B cell (primary cell): ENCODE measurements at places on chromosomes 7 and 10.

- no peaks in the 10 kb centered on the region for H3K4me1 ChIP-seq
- DNase-seq = no peak
- no peaks in the 10 kb centered on the region for H3K27me3 ChIP-seq
- H3K36me3 ChIP-seq = no peaks in the 10 kb centered on the region
- H3K27ac ChIP-seq = no peak overlapping the region
Measured at GRCh38 chr7:111076205-111076604, 14.7 kb upstream of the LRRN3 start.

DNA sequence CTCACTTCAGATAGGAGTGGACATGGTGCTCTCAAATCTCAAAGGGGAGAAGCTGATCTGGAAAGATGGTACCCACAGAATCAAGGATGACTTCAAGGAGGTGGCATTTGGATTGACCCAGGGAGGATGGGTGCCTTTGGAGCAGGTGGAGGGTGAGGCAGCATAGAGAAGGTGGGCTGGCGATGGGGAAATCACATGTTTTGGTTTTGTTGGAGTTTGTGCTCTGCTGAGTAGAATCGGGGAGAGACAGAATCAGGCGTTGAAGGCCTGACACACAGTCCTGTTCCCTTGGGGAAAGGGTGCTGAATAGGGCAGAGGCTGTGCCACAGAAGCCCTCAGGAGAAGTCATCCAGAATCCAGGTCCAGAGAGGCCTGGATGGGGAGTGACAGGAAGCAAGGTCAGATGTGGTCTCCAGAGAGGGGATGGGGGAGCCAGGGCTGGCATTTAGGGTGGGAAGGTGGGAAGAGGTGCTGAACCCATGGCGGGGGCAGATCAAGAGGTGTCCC lies 291.1 kb downstream of the GLRX3 start:
- DNase-seq = no peak
- no peak overlapping the region for H3K27ac ChIP-seq
- no peaks in the 10 kb centered on the region for H3K4me1 ChIP-seq
- no peaks in the 10 kb centered on the region for H3K36me3 ChIP-seq

DNA sequence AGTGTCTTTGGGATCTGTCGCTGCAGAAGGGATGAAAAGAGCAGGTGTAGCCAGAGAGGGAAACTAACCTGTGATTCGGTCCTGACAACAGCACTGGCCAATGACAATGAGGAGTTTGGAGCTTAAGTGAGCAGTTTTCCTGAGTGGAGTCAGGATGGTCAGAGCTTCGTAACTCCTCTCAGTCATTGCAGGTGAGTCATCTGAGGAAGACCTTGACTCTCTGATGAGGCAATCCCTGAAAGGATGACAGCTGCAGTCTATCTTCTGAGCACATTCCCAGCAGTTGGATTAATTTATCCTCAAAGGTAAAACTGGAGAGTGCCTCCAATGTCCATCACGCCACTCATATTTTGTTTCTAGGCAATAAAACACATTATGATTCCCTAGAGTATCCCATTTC lies 401.9 kb downstream of the POM121L12 start:
- H3K36me3 ChIP-seq = no peaks in the 10 kb centered on the region
- no peaks in the 10 kb centered on the region for H3K4me1 ChIP-seq
- H3K27me3 ChIP-seq = no peaks in the 10 kb centered on the region
- H3K4me3 ChIP-seq = no peak overlapping the region
- DNase-seq = no peak
- no peak overlapping the region for H3K27ac ChIP-seq

DNA sequence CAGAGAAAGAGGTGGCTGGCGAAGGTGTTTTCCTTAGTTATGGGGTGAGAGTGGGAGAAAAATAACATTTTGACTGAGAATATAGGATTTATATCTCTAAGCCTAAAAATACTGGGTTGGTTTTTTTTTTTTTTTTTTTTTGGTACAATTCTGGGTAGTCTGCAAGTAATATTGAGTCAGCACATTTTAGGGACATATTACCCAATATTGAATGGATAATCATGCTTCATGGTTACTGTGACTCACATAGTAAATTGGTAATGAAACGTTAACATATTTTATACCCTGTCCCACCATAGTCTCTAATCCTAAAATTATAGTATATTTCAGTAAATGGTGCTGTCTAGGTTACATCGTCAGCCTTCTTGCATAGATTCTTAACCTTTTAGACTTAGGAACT lies 91.4 kb downstream of the TPST1 start:
- H3K36me3 ChIP-seq = peaks cover 1% of the 10 kb centered on the region
- H3K27me3 ChIP-seq = no peaks in the 10 kb centered on the region
- no peak overlapping the region for H3K27ac ChIP-seq
- DNase-seq = no peak
- H3K4me3 ChIP-seq = no peak overlapping the region
- H3K4me1 ChIP-seq = no peaks in the 10 kb centered on the region

- H3K27ac ChIP-seq = no peak overlapping the region
- no peaks in the 10 kb centered on the region for H3K4me1 ChIP-seq
- no peak for DNase-seq
- no peaks in the 10 kb centered on the region for H3K36me3 ChIP-seq
Measured at GRCh38 chr7:3114917-3115316, 71.2 kb upstream of the CARD11 start.

- H3K27me3 ChIP-seq = no peaks in the 10 kb centered on the region
- peak overlapping the region; percentile 80 for H3K27ac ChIP-seq
- peaks cover 100% of the 10 kb centered on the region for H3K4me1 ChIP-seq
Measured at GRCh38 chr10:124734311-124735166, 9.6 kb downstream of the FAM53B start.

- no peaks in the 10 kb centered on the region for H3K4me1 ChIP-seq
- H3K36me3 ChIP-seq = no peaks in the 10 kb centered on the region
- no peak overlapping the region for H3K4me3 ChIP-seq
- no peaks in the 10 kb centered on the region for H3K27me3 ChIP-seq
- DNase-seq = no peak
- H3K27ac ChIP-seq = no peak overlapping the region
Measured at GRCh38 chr7:1769286-1770200, 99.5 kb downstream of the ELFN1 start.

DNA sequence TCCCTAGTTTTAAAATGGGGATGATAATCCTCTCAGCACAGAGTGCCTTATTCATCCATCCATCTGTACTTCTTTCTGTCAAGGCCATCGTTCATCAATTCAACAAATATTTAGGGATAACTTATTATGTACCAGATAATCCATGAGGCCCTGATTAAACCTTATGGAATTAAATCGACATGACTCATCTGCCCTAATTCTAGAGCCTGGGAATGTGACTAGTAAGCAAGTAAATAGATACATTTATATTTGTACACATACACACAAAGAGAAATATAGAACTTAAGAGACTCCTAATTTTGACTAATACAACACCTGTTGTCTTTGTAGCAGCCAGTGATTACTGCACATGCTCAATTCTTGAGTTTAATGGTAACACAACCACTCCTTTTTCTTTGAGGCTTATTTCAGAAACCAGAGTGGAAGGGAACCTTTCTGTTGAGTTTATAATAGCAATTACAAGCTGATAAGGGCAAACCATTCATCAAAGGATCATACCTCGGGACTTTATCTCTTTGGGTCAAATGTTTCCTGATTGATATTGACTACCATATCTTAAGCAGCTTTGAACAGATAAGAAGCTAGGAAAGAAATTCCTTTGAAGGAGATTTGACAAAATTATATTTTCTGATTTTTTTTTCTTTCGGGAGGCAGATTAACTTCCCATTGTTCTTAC lies 122.7 kb downstream of the ARID5B start:
- no peak overlapping the region for H3K27ac ChIP-seq
- H3K4me3 ChIP-seq = no peak overlapping the region
- H3K27me3 ChIP-seq = no peaks in the 10 kb centered on the region
- peaks cover 83% of the 10 kb centered on the region for H3K4me1 ChIP-seq
- no peak for DNase-seq

DNA sequence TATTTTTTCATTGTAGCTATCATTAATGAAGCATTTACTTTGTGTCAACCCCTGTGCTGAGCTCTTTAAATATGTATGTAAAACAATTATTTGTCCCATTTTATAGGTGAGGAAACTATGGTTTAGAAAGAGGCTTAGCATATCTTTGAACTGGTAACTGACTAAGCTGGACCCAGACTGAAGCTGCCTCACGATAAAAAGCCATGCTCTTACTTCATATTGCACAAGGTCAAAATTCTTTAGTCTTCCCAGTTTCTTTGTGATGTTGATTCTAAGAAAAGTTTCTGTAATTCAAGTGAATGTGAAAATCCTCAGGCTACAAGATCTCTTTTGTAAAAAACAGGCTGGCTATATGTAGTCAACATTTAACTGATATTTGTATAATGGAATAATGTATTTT lies 46.6 kb upstream of the SLC16A12 start:
- H3K4me3 ChIP-seq = no peak overlapping the region
- H3K36me3 ChIP-seq = no peaks in the 10 kb centered on the region
- DNase-seq = no peak

DNA sequence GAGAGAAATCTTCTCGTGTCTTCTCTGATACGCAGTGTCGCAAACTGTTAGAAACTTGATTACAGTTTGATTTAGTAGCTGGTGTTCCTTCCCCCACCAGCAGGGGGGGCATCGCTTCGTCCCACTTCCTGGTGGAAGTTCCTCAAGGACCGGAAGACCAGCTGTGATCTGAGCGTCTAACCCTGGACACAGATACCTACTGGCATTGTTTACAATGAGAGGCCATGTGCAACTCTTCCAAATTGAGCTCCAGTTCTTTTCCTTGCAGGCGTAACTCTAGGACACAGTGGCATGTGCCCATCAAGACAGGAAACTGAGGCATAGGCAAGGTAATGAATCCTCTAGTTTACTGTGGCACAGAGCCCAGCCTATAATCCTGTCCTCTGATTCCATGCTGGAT lies 219.0 kb downstream of the CCDC3 start:
- H3K27me3 ChIP-seq = no peaks in the 10 kb centered on the region
- peaks cover 60% of the 10 kb centered on the region for H3K36me3 ChIP-seq
- no peak overlapping the region for H3K27ac ChIP-seq
- H3K4me3 ChIP-seq = no peak overlapping the region
- peak; percentile 36 for DNase-seq

DNA sequence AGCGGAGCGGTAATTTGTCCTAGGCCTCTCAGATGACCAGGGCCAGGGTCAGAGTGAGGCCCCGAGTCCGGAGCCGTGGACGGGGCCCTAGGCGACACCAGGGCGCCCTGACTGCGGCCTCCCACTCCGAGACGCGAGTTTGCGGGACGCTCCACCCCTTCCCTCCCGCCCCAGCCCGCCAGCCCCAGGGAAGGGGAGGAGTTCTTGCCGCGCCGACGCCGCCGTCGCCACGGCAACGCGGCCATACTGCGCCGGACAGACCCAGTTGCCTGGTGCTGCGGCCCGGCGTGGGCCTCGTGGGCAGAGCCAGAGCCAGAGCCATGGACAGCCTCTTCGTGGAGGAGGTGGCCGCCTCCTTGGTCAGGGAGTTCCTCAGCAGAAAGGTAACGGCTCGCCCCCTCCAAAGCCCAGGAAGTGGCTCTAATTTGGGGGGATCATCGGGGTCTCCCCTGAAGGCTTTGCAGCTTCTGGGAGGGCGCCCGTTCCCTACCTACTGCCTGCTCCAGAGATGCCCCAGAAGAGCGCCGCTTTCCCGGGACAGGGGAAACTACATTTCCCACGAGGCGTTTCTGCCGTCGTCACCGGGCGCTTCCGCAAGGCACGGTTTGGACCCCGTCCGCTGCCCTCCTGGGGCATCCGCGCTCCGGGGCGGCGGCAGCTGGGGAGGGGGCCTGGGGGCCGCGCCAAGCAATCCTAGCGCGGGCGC lies at the start of gene MINDY4:
Gene MINDY4, plus strand, starts transcription at position 244 of the 706 bp plus-strand sequence. Its CDS starts 77 bp downstream, at position 321.
- peak within 1 kb of the TSS; percentile 61 for H3K27ac ChIP-seq
- no peaks in the 10 kb centered on the region for H3K27me3 ChIP-seq
- peak within 1 kb of the TSS; percentile 93 for H3K4me3 ChIP-seq
- peak; percentile 67 for DNase-seq

- no peaks in the 10 kb centered on the region for H3K4me1 ChIP-seq
- peaks cover 2% of the 10 kb centered on the region for H3K36me3 ChIP-seq
- no peak overlapping the region for H3K27ac ChIP-seq
- no peak for DNase-seq
- no peaks in the 10 kb centered on the region for H3K27me3 ChIP-seq
Measured at GRCh38 chr7:102215711-102216110, 71.0 kb upstream of the SH2B2 start.

DNA sequence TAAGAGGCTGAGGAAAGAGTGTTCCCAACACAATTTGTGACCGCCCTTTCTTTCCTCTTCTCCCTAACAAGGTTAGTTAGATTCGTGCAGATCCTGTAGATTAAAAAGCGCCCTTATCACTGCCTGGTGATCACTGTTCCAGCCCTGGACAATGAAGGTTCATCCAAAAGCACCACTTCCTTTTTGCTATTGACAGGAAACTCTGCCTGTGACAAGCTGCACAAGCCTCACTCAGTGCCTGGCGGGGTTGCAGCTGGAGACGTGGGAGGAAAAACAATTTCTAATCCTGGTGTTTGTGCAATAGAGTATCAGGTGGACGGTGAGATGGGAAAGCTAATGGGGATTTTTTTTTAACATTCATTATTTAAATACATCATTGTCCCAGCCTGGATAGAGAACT lies 105.9 kb upstream of the CAV2 start:
- H3K27ac ChIP-seq = no peak overlapping the region
- no peaks in the 10 kb centered on the region for H3K36me3 ChIP-seq
- H3K4me3 ChIP-seq = no peak overlapping the region
- no peaks in the 10 kb centered on the region for H3K4me1 ChIP-seq
- no peaks in the 10 kb centered on the region for H3K27me3 ChIP-seq
- no peak for DNase-seq

DNA sequence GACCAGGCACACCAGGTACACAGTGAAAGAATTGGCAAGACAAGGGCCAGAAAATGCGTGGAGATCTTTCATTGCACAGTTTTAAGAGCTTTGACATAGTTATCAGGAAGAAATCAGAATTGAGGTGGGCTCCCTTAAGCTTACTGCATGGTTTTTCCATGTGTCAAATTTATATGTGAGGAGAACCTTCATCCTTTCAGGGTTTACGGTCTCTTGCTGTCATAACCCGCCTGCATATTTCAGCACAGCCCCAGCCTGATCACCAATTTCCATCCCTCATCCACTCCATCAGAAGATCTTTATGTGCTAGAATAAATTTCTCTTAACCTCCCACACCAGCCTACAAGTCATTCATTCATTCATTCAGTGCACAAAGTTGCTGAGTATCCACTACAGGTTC lies 373.1 kb downstream of the KCNMA1 start:
- H3K36me3 ChIP-seq = no peaks in the 10 kb centered on the region
- H3K27me3 ChIP-seq = no peaks in the 10 kb centered on the region
- H3K4me1 ChIP-seq = peaks cover 36% of the 10 kb centered on the region
- no peak for DNase-seq
- H3K27ac ChIP-seq = no peak overlapping the region

GRCh38 chr7:43135129-43135528 lies 22.7 kb downstream of the HECW1 start:
- H3K27ac ChIP-seq = no peak overlapping the region
- no peaks in the 10 kb centered on the region for H3K36me3 ChIP-seq
- no peaks in the 10 kb centered on the region for H3K4me1 ChIP-seq

- DNase-seq = no peak
- H3K27me3 ChIP-seq = no peaks in the 10 kb centered on the region
- H3K4me1 ChIP-seq = no peaks in the 10 kb centered on the region
- no peak overlapping the region for H3K4me3 ChIP-seq
- H3K36me3 ChIP-seq = no peaks in the 10 kb centered on the region
Measured at GRCh38 chr7:135711139-135711469, 16.9 kb downstream of the SLC13A4 start.

- no peak for DNase-seq
- no peak overlapping the region for H3K4me3 ChIP-seq
- no peaks in the 10 kb centered on the region for H3K27me3 ChIP-seq
- H3K36me3 ChIP-seq = no peaks in the 10 kb centered on the region
Measured at GRCh38 chr7:136517971-136518370, 350.5 kb upstream of the CHRM2 start.

- H3K27ac ChIP-seq = no peak overlapping the region
- no peaks in the 10 kb centered on the region for H3K27me3 ChIP-seq
- no peak overlapping the region for H3K4me3 ChIP-seq
- no peaks in the 10 kb centered on the region for H3K36me3 ChIP-seq
- H3K4me1 ChIP-seq = no peaks in the 10 kb centered on the region
Measured at GRCh38 chr10:60305380-60305892, 84.2 kb downstream of the ANK3 start.
